ENCODE measurements at places on chromosomes 16 and 17. TPM values are rescaled to one million over a fixed set of nuclear protein-coding genes. Genes with fewer than 3 reads are reported as not detected.

DNA sequence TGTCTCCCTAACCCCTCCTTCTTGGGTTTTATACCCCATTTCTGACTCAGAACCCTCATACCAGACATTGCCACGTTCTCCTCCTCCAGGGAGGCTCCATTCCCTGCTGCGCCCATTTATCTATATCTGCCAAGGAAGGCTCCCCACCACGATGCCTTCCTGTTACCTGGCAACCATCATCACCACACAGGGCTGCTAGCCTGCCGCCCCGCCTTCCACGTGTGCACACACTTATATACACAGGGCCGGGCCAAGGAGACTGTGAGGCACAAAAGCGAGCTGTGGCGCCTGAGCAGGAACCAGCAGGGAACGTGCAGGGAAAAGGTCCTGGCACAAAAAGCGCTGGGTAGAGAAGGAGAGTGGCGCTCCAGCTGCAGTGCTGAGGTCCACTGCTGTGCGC lies 261.8 kb downstream of the CBLN1 start:
- no peak for DNase-seq

- DNase-seq = no peak
Measured at GRCh38 chr16:49307176-49307575, 25.5 kb upstream of the CBLN1 start.

DNA sequence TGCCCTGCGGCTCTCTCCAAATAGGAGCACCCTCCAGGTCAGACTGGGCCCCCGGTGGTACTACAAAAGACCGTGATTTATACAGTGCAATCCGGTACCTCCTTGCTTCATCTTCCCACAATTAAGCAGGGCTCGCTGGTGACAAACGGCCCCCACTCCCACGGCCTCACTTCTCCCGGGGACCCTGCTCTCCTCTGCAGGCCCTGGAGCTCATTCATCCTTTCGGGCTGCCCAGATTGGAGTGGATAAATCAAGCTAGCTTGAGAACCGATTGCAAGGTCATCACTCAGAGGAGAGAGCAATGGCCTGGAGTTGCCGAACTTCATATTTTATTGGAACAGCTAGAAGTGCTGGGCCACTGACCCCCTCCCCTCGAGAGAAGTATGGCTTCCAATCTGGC lies 193.5 kb upstream of the IRX6 start:
- DNase-seq = no peak

GRCh38 chr16:20763461-20764232 lies at the start of gene ACSM3:
Gene ACSM3, plus strand, starts transcription at chr16:20764014. Its CDS starts 6,021 bp downstream, at chr16:20770035.
- no peak for DNase-seq

DNA sequence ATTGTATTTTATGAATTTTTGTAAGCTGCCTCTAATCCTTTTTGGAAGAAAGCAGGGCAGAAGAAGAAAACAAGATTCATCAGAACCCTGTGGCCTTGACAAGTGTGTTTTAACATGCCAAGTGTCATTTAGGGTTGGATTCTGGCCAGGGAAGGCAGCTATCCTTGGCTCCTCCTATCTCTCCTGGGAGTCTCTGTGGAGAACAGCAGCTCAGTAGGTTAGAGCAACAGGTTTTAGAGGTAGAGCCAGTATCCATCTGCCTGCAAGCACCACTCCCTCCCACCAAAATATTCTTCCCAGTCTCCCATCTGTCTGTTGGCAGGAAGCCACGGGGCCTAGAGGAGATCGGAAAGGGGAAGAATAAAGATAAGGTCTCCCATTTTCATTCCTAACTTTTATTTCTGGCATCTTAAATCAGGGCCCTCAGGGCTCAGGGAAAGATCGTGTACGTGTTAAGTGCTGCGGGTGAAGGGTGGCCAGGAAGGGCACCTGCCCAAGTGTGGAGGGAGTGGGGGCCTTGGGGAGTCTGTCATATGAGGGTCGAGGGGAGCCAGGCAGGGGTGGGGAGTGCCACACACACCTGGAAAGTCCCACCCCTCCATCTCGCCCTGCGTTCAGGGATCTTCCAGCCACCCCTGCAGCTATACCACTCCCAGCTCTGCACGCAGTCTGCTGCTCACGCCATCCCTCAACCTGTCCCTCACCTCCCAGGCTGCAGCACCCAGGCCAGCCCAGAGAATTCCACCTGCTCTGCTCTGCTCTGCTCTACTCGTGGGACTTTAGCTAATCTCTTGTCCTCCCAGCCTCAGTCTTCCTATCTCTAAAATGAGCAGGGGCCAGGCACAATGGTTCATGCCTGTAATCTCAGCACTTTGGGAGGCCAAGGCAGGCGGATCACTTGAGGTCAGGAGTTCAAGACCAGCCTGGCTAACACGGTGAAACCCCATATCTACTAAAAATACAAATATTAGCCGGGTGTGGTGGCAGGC lies 17.1 kb upstream of the CPSF4L start:
- no peak for DNase-seq

GRCh38 chr17:78849026-78849425 lies 8.4 kb upstream of the USP36 start:
- DNase-seq = no peak

GRCh38 chr16:2592786-2593185 lies 55.0 kb downstream of the PDPK1 start:
- no peak for DNase-seq

DNA sequence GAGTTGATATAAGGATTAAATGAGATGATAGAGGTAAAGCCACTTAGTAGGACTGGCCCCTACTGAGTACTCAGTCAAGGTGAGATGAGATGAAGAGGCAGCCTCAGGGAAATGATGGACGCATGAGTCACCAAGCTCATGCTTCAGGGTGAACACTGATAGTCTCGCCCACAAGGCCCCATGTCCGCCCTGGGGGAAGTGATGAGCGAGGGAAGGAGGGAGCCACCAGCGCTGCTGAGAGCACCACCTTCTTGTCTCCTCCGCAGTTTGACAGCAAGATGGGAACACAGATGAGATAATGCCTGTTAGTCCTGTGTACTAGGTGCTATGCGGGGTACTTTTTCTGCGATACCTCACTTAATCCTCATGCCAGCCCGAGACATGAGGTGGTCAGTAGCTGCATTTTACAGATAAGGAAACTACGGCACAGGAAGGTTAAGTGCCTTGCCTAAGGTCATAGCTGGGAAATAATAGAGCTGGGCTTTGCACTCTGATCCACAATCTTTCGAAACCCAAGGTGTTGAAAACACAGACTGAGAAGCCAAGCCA lies 383.0 kb downstream of the CPPED1 start:
- no peak for DNase-seq

DNA sequence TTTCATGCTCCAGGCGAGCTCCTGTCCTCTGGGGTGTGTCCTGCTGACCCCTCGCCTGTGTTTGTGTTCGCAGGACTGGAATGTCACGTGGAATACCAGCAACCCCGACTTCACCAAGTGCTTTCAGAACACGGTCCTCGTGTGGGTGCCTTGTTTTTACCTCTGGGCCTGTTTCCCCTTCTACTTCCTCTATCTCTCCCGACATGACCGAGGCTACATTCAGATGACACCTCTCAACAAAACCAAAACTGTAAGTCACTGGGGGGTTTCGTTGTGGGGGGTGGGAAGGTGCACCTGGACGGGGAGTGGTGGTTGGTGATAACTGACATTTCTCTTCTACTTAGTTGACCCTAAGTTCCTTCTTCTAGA lies 58.3 kb downstream of the ABCC1 start:
- no peak for DNase-seq

DNA sequence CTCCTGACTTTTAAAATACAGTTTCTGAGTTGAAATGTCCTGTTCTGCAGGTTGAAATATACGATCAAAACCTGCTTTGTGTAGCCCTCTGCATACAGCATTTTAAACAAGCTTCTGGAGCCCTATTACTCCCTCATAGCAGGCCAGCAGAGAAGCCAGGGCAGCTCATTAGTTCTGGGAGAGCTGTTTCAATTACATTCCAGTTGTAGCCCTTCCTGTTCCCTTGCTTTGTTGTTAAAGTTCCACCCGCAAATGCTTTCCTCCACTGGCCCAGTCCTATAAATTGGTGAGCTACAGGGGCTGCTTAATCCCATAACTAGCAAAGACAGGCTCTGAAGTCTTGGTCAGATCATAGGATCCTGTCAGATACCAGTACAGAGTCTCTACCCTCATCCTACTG lies 162.5 kb downstream of the SLC39A11 start:
- no peak for DNase-seq

DNA sequence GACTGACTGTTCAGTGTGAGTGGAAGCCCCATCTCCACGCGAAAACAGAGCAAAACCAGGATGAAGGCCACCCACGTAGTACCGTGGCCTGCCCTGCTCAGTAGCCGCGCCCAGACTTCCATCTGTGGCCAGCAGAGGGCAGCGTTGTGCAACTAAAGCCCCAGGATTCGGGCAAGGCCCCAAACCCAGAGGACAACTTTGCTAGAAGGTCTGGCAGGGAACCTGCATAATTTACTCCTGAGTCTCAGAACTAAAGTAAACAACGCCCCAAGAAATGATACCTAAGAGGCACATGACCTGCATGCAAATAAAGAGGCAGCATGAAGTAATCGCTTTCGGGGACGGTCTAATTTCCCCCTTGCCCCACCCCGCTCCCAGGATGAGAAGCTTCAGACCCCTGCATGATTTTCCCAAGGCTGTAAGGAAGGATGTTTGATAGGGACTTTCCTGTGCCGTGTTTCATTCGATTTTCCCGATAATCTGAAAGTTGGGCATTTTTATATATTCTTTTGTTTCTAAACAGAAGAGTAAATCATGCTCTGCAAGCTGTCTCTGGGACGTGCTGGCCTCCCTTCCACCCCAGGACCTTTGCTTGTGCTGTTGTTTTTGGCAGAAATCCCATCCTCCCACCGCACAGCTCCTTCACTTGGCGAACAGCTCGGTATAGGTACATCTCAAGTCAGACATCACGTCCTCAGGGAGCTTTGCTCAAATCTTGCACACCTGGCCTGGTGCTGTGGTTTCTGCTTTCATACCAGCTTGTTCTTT lies 18.6 kb downstream of the HSBP1 start:
- peak; percentile 80 for DNase-seq

- no peak for DNase-seq
Measured at GRCh38 chr16:81901484-81901883, 109.8 kb downstream of the SDR42E1 start.

The MMP28 gene
- total RNA-seq = 8.9 TPM

The GAST gene
- total RNA-seq = not detected

The C16orf92 gene
- not detected for total RNA-seq

The TEKT1 gene
- total RNA-seq = 1.2 TPM

The STAC2 gene
- 0.31 TPM for total RNA-seq

The KRTAP4-6 gene
- total RNA-seq = not detected
